ENCODE measurements at places on chromosomes 5 and 9.

DNA sequence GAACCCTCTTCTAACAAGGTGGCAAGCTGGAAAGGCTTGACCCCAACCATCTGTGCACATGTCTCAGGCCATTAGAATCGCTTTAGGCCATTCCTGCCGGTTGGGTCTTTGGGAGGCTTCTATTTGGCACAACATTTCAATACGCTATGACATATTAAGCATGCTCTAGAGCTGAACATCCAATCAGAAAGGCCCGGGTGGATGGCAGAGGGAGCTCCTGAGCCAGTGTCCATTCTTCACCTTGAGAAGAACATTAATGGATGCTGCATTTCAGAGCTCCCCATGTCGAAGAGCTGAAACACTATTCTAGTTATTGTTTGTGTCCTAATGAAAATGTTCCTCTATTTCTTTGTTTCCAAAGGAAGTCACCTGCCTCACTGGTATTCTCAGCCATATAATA, 12.8 kb downstream of the SPATA9 start:
- DNase-seq: no peak

DNA sequence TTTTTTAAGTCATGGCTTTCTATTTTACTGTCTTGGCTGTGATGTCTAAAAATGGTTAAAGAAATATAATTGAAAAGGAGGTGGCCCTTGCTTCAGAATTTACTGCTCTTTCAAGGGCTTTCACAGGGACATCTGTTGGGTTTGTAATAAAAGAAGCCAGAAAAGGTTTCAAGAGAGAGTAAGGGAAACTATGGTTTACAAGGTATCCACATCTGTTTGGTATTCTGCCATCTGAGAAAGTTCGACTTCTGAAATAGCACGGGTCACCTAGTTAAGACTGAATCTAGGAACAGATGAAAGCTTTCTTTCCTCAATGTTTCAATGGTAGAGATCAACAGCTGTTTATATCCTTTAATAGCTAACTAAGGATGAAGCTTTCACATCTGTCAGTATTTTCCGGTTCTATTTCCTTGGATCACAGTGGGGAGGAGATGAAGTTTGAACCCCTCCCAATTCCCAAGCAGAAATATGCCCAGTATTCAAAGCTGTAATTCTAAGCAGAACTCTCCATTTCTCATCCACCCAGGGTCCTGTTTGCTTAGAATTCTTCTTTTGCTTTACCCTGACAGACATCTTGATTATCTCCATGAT, 72.8 kb upstream of the IFNK start:
- DNase-seq: no peak

GRCh38 chr5:32501071-32502002, 56.8 kb upstream of the ZFR start:
- no peak for DNase-seq

DNA sequence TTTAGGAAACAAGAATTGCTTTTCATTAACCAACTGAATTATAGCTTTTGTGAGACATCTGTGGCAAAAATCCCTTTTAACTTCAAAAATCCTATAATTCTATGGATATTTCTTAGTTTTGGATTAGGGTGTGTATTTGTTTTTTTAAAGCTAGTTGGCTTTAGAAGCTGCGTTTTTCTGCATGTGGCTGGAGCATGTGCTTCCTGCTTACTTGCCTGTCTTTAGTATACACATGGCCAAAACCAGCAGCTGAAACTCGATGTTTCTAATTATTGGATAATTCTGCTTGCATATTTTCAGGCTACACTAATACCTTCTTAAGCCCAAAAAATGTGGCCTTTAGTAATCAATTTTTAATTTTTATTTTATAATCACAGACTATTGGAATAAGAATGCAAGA, 8.9 kb downstream of the RECK start:
- DNase-seq: peak; percentile 16

GRCh38 chr9:17963498-17963897, 384.6 kb downstream of the SH3GL2 start:
- no peak for DNase-seq

- no peak for DNase-seq
These were observed 15.8 kb downstream of the PPARGC1B start for GRCh38 chr5:149745943-149746324.

Measured in NCI-H82 (cell line).